CD4-positive, CD25-positive, alpha-beta regulatory T cell (primary cell): ENCODE measurements at places on chromosomes 1 and 21. TPM values are rescaled to one million over a fixed set of nuclear protein-coding genes. Genes with fewer than 3 reads are reported as not detected.

GRCh38 chr1:151825204-151825603 lies 6.4 kb downstream of the RORC start:
- H3K4me3 ChIP-seq: peak overlapping the region; percentile 19
- H3K36me3 ChIP-seq: no peaks in the 10 kb centered on the region
- no peak for DNase-seq
- peaks cover 68% of the 10 kb centered on the region for H3K4me1 ChIP-seq
- H3K27ac ChIP-seq: no peak overlapping the region
- no peaks in the 10 kb centered on the region for H3K27me3 ChIP-seq

Gene TOMM40L
- polyA plus RNA-seq: 5.6 TPM

- DNase-seq: no peak
- no peaks in the 10 kb centered on the region for H3K4me1 ChIP-seq
- no peak overlapping the region for H3K27ac ChIP-seq
- H3K27me3 ChIP-seq: no peaks in the 10 kb centered on the region
- no peaks in the 10 kb centered on the region for H3K36me3 ChIP-seq
Observed at GRCh38 chr1:56991576-56991975, 25.8 kb upstream of the C8B start.

GRCh38 chr1:117860896-117861610 lies 68.4 kb downstream of the GDAP2 start:
- H3K4me3 ChIP-seq: no peak overlapping the region
- H3K4me1 ChIP-seq: no peaks in the 10 kb centered on the region
- H3K27me3 ChIP-seq: no peaks in the 10 kb centered on the region
- DNase-seq: no peak

DNA sequence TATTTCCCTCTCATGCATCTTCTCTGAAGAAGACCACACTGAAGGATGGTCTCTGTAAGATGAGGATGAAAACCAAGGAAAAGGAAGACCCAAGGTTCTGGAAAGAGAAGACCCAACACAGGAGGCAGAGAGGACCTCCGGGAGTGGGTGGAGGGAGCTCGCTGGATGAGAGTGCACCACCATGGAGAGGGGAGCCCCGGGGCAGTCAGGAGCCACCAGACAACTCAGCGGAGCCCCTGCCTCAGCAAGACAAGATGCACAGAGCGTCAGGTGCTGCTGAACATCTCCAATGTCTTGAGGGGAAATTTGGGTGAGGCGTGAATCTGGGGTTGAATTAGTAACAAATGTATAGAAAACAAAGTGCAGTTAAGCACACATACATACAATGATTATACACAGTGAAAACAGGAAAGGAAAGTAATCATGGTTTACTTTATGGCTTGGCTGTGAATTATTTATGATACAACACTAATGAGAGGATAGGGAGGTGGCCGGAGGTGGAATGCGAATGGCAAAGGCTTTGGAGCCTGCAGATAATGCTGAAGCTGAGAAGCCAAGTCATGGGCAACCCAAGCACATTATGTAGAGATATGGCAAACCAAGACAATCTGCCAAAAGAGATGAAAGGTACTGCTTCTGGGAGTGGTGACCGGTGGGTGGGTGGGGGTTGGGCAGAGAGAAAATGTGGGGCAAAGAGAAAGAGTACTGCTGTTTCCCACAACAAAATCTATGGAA lies 80.4 kb upstream of the EDN2 start:
- H3K4me1 ChIP-seq: no peaks in the 10 kb centered on the region
- no peaks in the 10 kb centered on the region for H3K36me3 ChIP-seq
- no peaks in the 10 kb centered on the region for H3K27me3 ChIP-seq
- H3K4me3 ChIP-seq: no peak overlapping the region

DNA sequence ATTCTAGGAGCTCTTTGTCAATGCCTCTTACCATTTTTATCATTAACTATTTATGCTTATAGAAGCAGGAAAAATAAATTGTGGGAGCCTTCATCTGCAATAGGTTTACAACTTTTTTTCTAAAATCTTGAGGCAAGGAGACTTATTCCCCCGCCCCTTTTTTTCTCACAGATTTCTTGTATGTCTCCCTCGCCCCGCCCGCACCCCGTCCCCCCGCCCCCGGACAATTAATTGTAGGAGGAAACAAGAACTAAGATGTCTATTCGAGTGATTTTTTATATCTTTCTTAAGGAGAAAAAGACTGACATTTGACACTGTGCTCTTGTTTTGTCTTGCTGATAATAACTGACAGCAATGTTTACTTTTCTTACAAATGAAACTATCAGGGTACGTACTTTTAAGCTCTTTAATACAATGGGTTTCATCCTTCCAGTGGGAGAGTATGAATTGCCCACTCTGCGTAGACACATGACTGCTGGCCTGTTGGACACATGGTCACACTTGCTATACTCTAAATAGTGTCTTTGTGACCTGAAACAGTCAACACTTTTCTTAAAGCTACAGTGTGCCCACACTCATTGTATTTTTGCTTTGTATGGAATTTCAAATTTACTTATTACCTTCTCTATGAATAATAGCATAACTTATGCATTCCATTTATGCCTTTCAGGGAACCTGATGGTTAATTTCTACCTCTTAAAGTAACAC lies 1.5 kb upstream of the IVNS1ABP start:
- H3K27ac ChIP-seq: peak overlapping the region; percentile 99
- peak overlapping the region; percentile 71 for H3K4me3 ChIP-seq
- H3K4me1 ChIP-seq: peaks cover 28% of the 10 kb centered on the region
- H3K27me3 ChIP-seq: no peaks in the 10 kb centered on the region
- no peak for DNase-seq
- no peaks in the 10 kb centered on the region for H3K36me3 ChIP-seq

DNA sequence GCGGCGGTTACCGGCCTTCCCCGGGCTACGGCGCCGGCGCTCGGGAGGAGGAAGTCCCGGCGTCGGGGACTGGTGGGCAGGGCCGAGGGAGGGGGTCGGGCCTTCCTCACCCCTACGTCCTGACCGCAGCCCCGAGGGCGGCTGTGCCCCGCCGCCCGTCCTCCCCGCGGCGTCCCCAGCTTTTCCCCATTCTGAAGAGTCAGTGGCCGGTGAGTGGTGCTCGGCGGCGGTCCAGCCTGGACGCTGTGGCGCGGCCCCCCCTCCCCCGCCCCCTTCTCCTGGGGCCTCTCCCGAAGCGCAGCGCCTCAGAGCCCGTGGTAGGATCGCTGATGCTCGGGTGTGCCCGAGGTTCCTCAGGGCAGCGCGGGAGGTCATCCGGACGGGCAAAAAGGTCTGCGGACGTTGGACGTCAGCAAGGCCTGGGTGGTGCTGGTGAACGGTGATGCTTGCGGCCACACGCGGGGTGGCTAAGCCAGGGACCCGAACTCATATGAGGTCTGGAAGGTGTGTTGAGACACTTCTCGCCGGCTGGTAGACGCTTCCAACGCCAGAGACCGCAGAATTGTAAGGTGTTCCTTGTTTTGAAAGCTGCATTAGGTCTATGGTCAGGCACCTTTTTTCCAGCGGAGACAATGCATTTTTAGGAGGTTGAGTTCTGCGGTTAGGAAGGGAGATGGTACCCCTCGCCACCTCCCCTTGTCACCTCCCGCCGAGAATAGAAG lies 725 bp downstream of the SLC25A33 start:
- DNase-seq: peak; percentile 43
- no peaks in the 10 kb centered on the region for H3K27me3 ChIP-seq
- peak overlapping the region; percentile 51 for H3K4me3 ChIP-seq
- peaks cover 14% of the 10 kb centered on the region for H3K4me1 ChIP-seq
- no peaks in the 10 kb centered on the region for H3K36me3 ChIP-seq

DNA sequence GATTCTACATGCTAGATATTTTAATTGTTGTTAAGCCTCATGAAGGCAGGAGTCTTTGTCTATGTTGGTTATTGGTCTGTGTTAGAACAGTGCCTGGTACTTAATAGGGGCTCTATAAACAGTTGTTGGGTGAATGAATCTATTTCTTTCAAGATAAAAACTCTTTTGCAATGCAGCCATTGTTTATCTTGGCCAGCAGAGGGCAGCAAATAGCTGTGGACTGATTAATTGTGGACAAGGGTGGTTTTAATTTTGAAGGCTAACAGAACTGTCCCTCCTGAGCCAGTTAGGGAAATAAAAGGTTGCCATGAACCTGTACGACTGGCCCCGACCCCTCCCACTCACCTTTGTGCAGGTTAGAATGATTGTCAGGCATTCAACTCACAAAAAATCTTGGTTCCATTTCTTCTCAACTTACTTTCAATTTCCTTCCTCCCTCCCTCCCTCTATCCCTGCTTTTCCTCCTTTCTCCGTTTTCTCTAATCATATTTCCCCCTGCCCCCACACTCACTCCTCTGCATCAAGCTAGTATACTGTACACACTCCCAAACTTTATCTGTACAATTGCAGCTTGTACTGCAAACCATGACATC lies 66.3 kb upstream of the DIRAS3 start:
- no peaks in the 10 kb centered on the region for H3K27me3 ChIP-seq
- H3K4me1 ChIP-seq: no peaks in the 10 kb centered on the region
- H3K36me3 ChIP-seq: no peaks in the 10 kb centered on the region
- peak overlapping the region; percentile 43 for H3K4me3 ChIP-seq
- peak; percentile 23 for DNase-seq

Gene CSF3R
- polyA plus RNA-seq: 0.10 TPM

DNA sequence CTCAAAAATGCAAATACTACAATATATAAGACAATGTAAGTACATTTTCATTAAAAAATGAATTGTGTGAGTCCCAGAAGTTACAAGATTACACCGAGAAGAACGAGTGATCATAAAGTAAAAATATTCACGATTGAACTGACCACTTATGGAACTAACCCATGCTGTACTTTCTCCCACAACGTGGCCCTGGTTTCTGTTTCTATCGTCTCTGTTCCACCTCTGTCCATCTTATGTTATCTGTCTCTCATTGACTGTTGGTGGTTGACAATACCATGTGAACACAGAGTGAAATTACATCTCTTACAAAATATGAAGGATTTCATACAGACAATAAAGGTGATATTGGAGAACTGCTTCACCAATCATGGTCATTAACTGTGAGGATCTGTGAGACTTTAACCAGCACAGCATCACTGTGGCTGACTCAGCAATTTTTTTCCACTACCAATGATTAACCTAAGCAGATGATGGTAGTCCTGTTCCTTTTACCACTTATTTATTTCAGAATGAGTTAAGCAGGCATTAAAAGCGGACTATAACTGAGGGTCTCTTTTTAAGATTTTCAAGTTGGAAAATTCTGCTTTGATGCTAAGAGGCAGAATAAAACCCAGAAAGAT lies 165.1 kb downstream of the TGFB2 start:
- no peak for DNase-seq
- H3K4me1 ChIP-seq: no peaks in the 10 kb centered on the region
- no peak overlapping the region for H3K4me3 ChIP-seq
- no peaks in the 10 kb centered on the region for H3K36me3 ChIP-seq

DNA sequence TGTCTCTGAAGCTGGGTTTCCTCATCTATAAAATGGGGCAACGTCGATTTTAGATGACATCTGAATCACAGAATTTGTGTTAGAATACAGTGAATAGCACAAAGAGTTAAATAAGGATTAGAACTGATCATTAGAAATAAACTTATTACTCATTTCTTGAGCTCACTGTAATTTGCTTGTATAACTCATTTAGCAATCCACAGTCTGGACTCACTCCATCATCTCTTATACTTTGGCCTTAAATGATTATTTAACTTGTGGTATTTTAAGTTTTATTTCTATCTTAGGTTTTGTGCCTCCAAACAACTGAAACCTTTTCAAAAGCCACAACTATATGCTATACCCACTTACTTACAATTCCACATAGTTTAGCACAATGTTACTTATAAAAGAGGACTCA lies 128.0 kb downstream of the CDC42BPA start:
- no peak for DNase-seq
- H3K27ac ChIP-seq: no peak overlapping the region
- no peak overlapping the region for H3K4me3 ChIP-seq
- H3K27me3 ChIP-seq: peaks cover 4% of the 10 kb centered on the region
- H3K4me1 ChIP-seq: no peaks in the 10 kb centered on the region

DNA sequence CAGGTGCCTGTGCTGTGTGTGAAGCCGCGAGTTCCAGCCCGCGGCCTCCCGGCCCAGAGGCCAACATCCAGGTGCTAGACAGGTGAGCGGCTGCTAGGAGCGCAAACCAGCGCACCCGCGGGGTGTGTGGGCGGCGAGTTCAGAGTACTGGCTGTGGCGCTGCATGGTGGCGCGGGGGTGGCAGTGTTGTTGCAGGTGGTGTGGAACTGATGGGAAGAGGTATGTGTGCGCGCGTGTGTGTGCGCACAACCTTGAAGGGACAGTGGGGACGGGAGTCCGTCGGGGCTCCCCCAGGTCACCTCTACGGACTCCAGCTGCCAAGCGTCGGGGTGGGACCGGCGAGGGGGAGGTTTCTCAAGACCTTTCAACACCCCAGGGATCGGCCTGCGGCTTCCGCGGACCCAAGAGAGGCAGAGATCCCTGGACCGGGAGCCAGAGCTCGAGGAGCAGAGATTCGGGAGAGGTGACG lies 433 bp upstream of the DMBX1 start:
- no peak overlapping the region for H3K27ac ChIP-seq
- H3K4me1 ChIP-seq: peaks cover 15% of the 10 kb centered on the region
- DNase-seq: no peak
- H3K27me3 ChIP-seq: peaks cover 32% of the 10 kb centered on the region
- H3K4me3 ChIP-seq: no peak overlapping the region

DNA sequence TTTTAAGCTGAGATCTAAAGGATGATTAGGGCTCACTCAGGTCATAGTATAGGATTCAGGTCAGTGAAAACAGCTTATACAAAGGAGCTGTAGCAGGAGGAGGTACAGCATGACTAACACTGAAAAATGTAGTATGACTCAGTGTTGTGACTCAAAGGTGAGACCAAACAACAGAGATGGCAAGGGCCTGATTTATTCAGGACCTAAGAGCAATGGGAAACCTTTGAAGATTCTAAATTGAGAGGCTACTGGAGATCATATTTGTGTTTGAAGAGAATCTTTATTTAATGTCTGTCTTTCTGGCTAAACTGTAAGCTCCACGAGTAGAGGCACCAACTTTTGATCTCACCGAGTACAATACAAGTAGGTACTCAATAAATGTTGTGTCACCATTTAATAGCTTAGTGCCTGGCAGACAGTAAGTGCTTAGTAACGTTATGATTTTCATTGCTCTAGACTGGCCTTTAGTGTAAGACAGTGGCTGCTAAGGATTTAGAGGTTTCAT lies 43.5 kb downstream of the PRKAA2 start:
- no peak overlapping the region for H3K27ac ChIP-seq
- H3K27me3 ChIP-seq: no peaks in the 10 kb centered on the region
- no peaks in the 10 kb centered on the region for H3K4me1 ChIP-seq
- no peak overlapping the region for H3K4me3 ChIP-seq

GRCh38 chr1:17527036-17527914 lies 12.2 kb upstream of the ARHGEF10L start:
- no peak overlapping the region for H3K4me3 ChIP-seq
- H3K27ac ChIP-seq: no peak overlapping the region
- no peaks in the 10 kb centered on the region for H3K36me3 ChIP-seq
- H3K27me3 ChIP-seq: no peaks in the 10 kb centered on the region
- DNase-seq: no peak

Gene NR5A2
- polyA plus RNA-seq: not detected

Gene TNFAIP8L2
- polyA plus RNA-seq: 60.0 TPM

Gene RNU11
- polyA plus RNA-seq: not detected

- no peak for DNase-seq
- H3K4me1 ChIP-seq: peaks cover 18% of the 10 kb centered on the region
- no peak overlapping the region for H3K4me3 ChIP-seq
Observed at GRCh38 chr1:58714544-58714943, 14.7 kb upstream of the MYSM1 start.

GRCh38 chr1:175744833-175745232 lies 1.4 kb upstream of the TNR start:
- no peak overlapping the region for H3K27ac ChIP-seq
- no peaks in the 10 kb centered on the region for H3K27me3 ChIP-seq
- no peaks in the 10 kb centered on the region for H3K36me3 ChIP-seq
- no peaks in the 10 kb centered on the region for H3K4me1 ChIP-seq
- no peak overlapping the region for H3K4me3 ChIP-seq
- no peak for DNase-seq
